ENCODE measurements at places on chromosomes 12 and 14.

GRCh38 chr14:63993992-63994391 is 141.2 kb downstream of the SYNE2 start:
- DNase-seq = no peak

DNA sequence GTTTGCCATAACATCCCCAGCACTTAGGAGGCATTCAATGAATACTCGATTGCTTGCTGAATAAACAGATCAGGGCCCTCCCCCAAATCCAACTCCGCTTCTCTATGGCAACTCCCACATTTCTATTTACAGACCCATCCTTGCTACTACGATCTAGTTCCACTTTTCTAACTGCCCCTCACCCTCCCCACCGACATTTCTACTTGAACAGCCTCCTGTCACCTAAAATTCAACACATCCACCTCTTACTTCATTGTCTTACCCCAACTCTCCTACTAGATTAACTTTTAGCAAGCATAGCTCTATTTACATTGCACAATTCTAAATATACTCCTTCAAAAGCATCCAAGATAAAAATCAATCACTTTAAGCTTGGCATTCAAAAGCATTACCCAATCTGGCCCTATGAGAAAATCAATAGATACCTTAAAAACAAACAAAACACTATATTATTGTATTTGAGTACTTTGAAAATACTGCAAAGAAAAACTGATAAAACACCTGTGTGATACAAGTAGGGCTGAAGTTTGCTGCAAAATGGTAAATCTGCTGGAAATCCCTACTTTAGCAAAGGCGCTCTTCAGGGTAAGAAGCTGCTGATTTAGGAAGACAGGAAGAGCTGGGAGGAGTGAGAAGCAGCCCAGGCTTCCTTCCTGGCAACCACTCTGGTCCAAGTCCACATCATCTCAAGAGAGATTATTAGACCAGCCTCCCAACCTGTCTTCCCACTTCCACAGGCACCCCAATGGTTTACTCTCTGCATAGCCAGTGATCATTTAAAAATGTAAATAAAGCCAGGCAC is 96.4 kb downstream of the HECTD4 start:
- no peak for DNase-seq

- no peak for DNase-seq
Observed at GRCh38 chr14:76984787-76985375, 43.6 kb downstream of the IRF2BPL start.

- DNase-seq = no peak
Observed at GRCh38 chr14:76657846-76658245, 103.4 kb upstream of the VASH1 start.

DNA sequence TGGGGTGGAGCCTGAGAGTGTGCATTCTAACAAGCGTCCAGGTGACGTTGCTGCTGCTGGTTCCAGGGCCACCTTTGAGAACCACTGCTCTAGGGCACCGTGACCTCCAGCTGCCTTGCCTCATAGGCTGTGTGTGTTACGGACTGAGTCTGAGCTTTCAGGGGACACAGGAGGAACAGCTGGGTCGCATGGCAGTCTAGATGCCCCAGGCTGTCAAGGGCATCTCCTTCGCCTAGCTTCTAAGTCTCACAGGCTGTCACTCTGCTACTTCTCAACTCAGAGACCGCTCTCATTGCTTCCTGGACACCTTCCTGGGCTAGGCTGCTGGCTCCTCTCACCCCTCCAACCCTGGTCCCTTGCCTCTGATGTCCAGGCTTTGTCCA is 965 bp downstream of the KRT73 start:
- no peak for DNase-seq

DNA sequence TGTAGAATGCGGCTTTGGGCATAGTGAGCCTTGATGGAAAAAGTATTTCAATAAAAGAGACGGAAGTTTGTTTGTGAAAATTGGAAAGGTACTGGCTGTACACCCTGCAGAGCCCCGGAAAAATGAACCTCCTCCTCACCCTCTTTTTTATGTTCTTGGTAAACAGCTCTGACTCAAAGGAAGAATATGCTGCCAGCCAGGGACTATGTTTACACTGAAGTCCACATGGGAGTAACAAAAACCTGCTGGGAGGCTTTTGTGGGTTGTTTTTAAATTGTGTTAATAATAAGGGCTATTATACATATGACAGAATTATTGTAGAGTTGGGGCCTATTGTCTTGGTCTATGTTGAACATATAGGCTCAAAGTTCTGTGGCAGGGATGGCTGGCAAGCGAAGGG is 70.7 kb downstream of the TTC8 start:
- no peak for DNase-seq

DNA sequence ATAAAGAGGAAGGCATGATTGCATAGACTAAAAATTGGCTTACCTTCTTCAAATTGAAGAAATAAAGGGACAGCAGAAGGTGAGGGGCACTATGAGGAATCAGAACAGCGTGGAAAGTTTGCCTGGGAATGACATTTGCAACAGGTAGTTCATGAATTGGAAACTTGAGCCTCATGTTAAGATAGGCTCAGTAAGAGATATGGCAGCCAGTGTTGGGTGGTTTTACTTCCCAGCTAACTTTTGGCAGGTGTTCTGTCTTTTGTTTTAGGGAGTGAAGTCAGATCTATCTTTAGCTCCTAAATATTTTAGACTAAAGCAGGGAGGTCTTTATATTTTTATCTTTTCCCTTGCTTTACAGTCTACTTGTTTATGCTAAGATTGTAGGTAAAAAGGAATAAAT is 122.4 kb downstream of the ANO6 start:
- DNase-seq = no peak

DNA sequence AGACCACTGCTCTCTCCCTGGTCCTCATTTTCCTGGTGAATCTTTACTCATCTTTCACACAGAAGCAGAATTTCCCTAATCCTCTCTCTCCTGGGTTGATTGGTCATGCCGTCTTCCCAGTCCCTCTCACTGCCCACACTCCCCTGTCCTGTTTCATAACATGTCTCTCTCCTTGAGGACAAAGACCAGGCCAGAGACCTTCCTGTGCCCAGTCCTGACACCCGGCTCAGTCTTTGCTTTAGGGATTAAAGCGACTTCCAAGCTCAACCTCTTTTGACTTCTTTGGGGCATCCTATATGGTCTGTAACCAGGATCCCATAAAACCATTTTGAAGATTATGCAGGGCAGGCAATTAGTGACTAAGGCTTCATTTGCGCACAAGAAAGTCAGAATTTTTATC is 105.5 kb downstream of the BCL11B start:
- no peak for DNase-seq

- DNase-seq = peak; percentile 27
Observed at GRCh38 chr14:100144996-100145646, 14.3 kb downstream of the DEGS2 start.

GRCh38 chr14:60691383-60692113 is 32.6 kb downstream of the SIX4 start:
- no peak for DNase-seq

DNA sequence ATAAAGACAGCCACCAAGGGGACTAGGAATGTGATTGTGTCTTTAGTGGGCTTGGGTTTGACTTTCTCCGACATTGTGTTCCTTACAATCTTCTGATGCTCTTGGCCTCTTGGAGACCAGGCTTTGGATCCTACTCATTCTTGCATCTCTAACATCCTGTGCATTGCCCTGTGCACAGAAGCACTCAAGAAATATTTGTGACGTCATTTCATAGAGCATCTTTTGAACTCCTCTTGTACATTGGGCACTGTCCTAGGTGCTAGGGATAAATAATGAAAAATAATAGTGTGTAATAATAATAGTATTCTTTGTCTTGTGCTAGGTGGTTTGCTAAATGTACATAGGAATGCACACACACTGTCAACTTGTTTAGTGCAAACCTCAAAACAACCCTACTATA is 108.8 kb upstream of the LHX5 start:
- no peak for DNase-seq

DNA sequence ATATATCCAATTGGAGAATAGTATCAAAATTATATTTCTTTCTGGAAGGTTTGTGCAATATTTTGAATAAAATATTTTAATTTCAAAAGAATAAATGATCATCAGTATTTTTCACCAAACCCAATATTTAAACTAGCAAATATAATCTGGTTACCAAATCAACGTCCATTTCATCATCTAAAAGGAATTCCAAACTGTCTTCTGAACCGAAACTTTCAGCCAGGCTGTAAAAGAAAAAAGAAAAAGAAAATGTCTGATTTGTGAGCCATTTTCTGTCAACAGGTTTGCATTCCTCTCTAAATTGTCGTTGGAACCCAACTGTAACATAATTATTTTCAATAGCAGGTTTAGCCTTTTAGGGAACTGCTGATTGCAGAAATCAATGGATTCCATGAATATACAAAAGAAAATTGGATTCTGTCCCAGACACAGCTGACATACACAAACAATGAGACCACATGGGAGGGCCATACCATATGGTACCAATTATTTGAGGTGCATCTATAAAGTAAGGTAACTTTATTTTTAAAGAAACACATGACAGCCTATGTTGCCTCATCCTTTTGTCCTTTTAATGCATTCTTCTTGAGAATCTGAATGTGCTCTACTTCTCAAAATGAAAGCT is 22.7 kb downstream of the SNRPF start:
- DNase-seq = no peak

GRCh38 chr12:125105600-125105999 is 40.4 kb downstream of the AACS start:
- DNase-seq = no peak

DNA sequence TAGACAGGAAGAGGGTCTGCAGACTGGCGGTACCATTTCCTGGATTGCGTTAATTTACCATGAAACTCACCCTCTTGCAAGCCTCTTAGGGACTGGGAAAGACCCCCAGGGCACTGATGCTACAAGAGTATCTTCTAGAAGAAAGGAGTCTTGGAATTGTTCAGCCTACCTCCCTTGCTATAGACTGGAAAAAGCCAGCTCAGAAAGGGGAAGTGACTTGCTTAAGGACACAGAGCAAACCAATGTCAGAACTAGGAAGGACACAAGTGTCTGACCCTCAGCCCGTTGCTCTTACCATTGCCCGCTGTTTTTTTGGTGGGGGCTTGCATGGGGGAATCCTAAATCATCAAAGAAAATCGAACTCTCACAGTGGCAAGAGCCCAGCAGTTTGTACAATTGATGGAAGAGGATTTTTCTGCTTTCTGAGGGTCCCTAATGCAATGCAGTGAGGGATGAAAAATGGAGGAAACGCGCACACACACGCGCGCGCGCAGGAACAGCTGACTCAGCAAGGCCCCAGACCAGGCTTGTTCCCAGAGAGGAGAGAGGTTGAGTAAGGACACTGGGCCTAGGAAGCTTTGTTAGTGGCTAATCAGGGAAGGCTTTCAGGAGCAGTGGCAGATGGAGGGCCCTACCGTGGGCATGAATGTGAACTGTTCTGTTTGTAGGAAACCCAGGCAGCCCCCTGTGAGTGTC is 50.9 kb downstream of the RIN3 start:
- DNase-seq = no peak

DNA sequence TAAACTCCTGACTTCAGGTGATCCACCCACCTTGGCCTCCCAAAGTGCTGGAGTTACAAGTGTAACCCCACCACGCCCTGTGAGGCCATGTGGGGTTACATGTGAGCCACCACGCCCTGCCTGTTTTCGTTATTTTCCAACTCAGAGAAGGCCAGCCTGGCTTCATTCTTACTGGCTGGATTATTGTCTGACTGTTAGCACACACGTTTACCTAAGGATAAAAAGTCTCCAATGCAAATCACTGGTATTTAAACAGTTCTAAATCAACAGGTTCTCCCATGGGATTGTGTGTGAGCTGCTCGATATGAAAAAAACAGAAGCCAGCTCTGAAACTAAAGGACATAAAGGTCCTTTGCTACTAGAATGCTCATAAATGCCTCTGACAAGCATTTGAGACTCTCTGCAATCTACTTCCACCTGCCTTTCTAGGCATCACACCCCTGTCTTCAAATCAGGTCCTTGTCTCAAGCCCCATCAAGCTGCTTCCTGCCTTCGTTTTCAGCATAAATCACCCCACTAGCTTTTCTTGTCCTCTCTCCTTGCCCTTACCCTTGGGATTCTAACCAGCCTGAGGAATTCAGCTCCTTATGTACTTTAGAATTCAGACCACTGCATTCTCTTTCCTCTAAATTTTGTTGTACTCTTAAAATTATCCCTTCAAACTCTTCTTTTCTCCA is 265.0 kb downstream of the DUSP6 start:
- no peak for DNase-seq

GRCh38 chr14:27392153-27392552 is 794.3 kb upstream of the NOVA1 start:
- no peak for DNase-seq

- DNase-seq = no peak
Observed at GRCh38 chr12:11717519-11717961, 68.1 kb downstream of the ETV6 start.

- DNase-seq = no peak
Observed at GRCh38 chr12:123034865-123035264, 54.4 kb downstream of the ARL6IP4 start.

DNA sequence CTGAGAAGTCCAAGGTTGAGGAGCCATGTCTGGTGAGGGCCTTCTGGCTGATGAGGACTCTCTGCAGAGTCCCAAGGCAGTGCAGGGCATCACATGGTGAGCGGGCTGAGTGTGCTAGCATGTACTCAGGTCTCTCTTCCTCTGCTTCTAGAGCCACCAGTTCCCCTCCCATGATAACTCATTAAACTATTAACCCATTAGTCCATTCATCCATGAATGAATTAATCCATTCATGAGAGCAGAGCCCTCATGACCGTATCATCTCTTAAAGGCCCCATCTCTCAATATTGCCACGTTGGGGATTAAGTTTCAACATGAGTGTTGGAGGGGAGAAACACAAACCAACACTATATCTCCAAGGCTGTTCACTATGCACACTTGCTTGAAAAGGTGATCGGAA is 83.7 kb downstream of the TMEM30B start:
- no peak for DNase-seq

- DNase-seq = no peak
Observed at GRCh38 chr14:89675590-89675989, 258.6 kb upstream of the FOXN3 start.

DNA sequence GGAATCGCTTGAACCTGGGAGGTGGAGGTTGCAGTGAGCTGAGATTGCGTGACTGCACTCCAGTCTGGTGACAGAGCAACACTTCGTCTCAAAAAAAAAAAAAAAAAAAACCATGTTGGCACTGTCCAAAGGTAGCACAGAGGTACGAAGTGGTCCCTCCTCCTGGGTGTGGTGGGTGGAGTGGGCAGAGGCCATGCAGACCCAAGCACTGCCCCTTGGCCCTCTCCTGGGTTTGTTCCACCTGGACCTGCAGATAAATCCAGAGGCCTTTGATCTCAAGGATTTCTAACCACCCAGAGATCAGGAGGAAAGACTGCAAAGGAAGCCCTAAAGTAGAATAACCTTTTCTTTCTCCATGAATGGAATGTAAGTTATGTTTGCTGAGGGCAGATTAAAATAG is 8.7 kb upstream of the GALNT6 start:
- no peak for DNase-seq

DNA sequence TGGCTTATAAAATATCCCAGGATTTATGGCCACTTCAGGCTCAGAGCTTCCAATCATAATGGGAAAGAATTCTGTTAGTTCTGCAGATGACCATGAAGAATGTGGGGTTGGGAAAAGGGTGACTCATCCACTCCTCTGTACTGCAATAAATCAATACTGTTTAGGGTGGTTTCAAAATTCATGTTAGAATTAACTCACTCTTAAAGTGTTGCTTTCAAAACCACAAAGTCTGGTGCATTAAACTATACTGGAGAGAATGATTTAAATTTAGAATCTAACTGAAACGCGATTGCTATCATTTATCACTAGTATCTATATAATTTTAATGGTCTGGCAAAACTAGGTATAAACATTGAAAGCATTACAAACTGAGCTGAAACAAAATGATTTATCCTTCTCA is 798 bp downstream of the CCDC198 start:
- DNase-seq = no peak
